ENCODE measurements at places on chromosomes 4 and X. TPM values are rescaled to one million over a fixed set of nuclear protein-coding genes. Genes with fewer than 3 reads are reported as not detected.

TEX13B gene
- total RNA-seq = not detected

COX7B2 gene
- not detected for total RNA-seq

DUSP21 gene
- total RNA-seq = not detected

TEX28 gene
- not detected for total RNA-seq
